ENCODE measurements at places on chromosomes 16 and 17.

DNA sequence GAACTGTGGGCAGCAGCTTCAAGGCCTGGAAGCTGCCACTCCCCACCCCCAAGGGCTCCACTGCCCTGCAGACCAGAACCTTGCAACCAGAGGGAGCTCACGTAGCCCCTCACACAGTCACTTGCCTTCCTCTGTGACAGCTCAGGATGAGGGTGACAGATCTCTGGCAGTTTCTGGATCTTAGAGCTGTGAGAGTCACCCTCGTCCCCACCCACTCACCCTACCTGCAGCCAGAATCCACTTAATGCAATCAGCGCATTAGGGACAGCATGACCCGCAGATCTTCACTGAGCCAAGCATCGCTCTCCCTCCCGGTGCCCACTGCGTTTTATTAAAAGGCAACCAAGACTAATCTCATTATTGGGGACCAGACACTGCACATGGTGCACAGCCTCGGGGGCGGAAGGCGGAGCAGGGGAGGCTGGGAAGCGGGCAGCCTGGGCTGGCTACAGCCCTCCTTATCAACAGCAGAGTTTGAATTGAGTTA, 3.5 kb downstream of the CYB561 start:
- DNase-seq = no peak

DNA sequence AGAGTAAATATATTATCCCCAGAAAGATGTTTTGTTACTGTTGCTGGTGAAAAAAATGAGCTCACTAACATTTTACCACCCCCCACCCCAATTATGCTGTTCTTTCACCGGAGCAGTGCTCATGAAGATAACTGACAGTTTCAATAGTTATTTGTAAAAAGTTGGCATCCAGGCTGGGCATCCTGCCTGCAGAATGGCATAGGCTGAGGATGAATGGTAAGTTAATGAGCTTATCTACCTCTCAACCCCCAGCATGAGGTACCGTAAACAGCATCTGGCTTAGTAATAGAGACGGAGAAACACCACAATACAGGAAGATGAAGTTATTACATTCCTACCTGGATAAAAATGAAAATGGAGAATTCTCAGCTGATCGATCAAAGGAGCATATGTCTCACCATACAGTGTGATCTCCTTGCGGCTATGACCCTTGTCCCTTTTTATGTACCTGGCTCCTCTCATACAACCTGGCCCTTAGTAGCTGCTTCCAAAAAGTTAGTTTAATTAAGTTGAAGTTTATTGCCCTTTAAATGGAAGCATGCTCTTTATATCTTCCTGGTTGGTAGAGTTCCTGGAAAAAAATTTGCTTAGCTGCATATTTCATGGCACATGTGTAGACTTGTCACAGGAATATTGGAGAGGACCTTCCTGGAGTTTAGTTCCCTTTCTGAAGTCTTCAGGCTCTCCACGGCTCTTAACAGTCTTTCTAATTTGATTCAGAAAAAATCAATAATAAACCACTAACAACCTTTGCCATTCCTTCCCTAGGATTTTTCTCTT, 61.2 kb upstream of the MPHOSPH6 start:
- DNase-seq = no peak

DNA sequence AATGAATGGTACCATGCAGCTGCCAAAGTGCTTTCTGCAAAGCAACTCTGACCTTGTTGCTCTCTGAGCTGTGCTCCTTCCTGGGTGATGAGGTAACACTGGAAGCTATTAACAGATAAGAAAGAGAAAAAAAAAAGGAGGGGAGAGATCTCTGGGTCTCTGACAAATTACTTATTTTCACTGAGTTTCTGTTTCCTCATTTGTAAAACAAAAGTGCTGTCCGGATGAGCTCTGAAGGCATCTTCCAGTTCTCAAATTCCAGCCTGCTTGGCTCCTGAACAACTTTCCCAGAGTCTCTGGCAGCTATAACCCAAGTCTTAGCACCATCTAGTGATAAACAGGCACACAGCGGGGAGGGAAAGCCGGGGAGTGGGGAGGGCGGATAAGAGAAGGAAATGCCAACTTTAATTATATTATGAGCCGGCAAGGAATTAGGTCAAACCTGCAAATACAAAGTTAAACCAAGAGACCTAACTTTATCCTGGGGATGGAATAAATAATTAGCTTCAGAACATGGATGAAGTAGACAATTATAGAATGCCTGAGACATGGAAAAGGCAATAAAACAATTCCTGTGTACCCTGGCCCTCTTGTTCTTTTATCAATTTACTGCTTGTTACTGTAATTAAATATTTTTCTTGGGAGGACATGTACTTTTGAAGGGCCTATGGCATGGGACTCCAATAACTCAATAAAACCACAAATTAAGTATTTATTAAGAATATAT, 61.3 kb upstream of the KIFC3 start:
- no peak for DNase-seq

GRCh38 chr17:48541577-48542113, 3.3 kb downstream of the HOXB2 start:
- DNase-seq = no peak

DNA sequence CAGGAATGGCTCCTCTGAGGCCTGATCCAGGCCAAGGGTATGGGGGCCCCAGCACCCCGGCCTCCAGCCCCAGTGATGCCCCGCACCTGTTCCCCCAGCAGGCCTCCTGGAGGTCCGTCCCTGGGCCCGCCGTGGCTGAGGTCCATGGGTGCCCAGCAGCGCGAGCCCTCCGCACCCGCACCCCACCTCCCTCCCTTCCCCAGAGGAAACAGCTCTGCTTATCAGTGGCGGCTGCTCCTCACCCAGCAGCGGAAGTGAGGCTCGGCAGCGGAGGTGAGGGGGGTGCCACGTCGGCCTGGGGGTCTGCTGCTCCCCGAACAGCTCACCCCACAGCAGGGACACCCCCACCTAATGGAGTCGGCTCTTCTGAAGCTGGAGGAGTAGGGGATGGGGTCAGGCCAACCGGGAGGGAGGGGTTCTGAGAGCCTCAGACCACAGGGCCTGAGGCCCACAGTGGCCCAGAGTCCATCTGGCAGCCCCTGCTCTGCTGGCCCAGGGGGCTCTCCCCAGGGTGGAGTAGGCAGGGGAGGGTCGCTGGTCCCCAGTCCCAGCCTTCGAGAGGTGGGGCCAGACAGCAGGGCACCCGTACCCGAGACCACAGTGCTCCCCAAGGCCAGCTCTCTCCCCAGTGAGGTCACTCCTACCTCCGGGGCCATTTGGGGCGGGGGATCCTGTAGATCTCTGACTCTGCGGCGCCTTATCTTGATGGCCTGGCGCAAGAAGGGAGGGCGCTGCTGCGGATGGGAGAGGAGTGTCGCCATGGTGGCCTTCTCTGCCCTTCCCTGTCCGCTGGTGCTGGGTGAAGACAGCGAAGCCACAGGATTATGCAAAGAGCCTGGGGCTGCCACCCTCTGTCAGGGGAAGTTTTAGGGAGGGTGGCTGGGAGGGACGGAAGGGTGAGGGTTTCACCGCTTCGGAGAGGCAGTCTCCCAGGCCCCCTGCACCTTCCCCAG, at the start of gene UNC13D:
Gene UNC13D, minus strand, starts transcription at position 828 of the 953 bp plus-strand sequence. Its CDS starts 67 bp downstream, at position 761.
- DNase-seq = no peak

- no peak for DNase-seq
These were observed 1.9 kb downstream of the PHF23 start for GRCh38 chr17:7237266-7237760.

DNA sequence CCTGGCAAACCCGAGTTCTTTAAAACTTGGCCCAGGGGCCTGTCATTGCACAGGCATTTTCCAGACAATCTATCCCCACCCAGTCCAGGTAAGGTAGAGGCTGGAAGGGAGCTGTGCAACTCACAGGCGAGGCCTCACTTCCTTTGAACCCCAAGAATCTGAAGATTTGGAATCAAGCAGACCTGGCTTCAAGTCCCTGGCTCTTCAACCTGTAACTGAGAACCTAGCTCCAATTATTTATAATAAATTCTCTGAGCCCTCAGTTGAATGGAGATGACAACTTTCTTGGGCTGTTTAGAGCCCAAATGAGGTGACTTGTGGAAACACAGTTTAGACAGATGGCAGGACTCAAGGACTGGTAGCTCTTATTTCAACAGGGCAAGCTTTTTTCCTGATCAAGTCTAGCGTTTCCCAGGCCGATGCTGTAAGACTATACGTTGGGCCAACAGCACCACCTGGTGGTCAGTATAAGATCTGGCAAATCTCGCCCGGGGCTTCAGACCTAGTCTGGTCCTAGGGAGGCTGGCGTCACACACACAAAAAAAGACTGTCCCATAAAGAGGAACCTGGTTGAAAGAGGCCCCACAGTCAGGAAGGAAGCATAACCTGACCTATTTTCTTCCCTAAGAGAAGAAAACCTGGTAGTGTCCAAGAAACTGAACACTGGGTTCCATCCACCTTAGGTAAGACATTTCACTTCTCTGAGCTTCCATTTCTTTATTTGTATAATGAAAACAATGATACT, 117.9 kb downstream of the C17orf67 start:
- DNase-seq = peak; percentile 46

DNA sequence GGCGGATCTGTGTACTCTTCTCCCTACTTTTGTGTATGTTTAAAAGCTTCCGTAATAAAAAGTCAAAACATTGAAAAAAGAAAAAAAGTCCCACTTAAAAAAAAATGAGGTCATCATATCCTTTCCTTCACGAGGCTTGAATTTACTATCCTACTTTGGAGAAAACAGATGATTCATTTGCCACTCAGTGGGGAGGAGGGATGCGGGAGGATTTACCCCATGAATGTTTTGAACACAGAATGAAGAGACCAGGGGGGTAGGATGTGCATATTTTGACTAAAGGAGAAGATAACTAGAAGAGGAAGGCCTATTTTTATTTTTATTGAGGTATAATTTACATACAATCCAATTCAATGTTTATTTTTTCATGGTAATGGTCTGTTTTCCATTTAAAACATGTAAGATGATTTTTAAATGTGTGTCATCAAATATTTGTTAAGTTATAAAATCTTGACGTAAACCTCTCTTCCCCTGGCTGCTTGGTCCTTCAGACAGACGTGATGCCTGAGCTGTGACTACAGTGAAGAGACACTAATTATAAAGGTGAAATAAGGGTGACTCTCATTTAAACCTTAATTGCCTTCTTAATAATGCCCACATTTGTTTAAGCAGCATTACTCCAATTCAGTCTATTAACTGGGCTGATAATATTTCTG, 135.4 kb upstream of the AXIN2 start:
- no peak for DNase-seq

- DNase-seq = no peak
These were observed 88.4 kb downstream of the RTN4RL1 start for GRCh38 chr17:1936766-1937165.

- no peak for DNase-seq
These were observed 8.4 kb upstream of the TRPV2 start for GRCh38 chr17:16406742-16407674.

DNA sequence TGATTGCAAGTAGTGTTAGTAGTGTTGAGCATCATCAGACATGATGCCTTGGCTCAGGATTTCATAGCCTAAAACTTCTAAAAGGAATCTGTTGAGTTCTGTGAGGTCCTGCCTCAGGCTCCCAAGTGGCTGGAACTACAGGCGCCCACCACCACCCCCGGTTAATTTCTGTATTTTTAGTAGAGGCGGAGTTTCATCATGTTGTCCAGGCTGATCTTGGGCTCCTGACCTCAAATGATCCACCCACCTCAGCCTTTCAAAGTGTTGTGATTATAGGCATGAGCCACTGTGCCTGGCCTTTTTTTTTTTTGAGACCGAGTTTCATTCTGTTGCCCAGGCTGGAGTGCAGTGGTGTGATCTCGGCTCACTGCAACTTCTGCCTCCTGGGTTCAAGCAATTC, 5.7 kb downstream of the PSMD11 start:
- no peak for DNase-seq

DNA sequence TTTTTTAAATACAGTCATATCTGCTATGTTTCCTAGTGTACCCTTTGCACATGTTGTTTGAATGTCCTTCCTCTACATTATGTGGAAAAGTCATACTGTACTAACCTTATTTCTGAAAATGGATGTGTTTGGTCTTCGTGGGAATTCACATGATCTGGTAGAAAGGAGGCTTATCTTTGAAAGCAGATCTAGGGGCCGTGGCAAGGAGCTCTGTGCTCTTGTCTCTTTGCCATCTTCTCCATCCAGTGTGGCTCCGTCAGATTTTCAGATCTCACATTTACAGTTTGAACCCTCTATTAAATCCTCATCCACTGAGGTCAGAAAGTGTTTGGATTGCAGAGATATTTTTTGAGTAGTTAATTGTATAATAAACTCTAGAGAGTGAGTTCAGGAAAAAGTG, 32.9 kb downstream of the MAP2K4 start:
- no peak for DNase-seq

GRCh38 chr17:50426814-50427787, 1.1 kb downstream of the ACSF2 start:
- no peak for DNase-seq

DNA sequence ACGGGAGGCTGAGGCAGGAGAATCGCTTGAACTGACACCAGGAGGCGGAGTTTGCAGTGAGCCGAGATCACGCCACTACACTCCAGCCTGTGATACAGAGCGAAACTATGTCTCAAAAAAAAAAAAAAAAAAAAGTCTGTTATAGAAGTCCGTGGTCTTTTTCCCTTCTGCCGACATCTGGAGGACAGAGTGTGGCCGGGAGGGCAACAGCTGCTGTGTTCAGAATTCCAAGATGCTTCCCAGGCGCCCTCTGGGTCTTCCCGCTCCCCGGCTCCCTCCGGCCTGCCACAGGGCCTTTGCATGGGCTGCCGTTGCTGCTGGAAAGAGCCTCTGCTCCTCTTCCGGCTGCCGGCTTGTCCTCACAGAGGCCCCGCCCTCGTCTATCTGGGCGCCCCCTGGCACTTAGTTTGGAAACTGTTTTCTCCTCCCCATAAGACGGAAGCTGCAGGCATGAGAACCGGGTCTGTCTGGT, 2.4 kb upstream of the CACNA1H start:
- no peak for DNase-seq

DNA sequence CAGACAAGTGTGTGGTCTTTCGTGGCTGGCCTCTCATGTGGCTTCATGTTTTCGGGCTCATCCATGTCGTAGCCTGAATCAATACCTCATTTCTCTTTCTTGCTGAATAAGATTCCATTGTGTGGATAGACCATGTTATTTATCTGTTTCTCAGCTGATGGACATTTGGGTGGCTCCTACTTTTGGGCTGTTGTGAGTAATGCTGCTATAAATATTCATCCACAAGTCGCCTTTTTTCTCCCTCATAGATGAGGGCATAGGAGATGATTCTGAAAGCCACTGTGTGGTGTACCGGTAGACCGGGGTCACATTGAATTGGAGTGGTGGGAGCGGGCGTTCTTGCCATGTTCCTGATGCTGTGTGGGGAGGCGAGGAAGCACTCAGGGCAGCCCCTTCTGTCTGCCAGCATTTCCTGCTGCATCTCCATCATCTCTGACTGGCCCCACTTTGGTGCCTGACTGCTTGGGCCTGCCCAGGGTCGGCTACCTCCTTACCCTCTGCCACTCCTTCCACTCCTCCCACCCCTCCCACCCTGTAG, 40.1 kb downstream of the PRMT7 start:
- no peak for DNase-seq
